ENCODE measurements at places on chromosomes 11 and 22.

DNA sequence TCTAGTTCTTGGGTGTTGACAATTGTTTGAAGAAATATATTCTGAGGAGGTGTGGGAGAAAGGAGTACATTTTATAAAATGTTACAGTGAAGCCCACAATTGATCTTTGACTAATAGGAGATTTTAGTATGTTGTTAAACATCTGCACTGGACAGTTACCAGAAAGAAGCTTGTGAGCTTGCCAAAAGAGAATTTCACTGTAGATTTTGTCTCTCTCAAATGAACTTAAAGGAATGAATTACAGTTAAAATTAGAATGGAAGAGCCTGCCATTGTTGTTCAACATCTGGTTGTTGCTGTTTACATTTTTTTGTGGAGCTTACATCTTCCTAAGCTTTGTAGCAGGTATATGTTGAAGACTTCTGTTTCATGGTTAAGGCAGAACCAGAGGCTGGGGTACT is 620.5 kb upstream of the CCDC179 start:
- DNase-seq = no peak

DNA sequence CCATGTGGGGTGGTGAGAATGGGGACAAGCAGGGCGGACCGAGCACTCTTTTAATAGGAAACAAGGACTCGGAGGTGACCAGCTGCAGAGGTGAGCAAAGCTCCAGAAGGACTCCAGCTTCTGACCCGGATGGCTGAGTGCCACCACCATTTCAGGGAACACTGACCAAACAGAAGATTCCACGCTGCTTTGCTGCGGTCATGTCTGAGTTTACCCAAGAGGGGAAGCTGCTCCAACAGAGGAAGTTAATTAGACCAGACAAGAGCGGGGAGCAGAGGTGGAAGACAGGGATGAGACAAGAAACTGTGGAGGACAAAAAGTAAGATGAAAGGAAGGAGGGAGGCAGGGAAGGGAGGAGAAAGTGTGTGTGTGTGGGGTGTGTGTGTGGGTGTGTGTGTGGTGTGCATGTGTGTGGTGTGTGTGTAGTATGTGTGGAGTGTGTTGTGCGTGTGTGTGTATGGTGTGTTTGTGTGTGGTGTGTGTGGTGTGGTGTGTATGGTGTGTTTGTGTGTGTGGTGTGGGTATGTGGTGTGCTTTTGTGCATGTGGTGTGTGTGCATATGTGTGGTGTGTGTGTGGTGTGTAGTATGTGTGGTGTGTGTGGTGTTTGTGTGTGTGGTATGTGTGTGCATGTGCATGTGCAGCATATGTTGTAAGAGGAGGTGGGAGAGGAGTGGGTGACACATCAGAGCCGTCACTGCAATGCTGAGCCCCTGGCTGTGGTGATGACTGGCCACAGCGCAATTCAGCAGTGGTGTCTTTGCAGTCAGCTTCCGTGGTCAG is 82.2 kb upstream of the AKIP1 start:
- no peak for DNase-seq

GRCh38 chr11:116162886-116163230 is 609.9 kb downstream of the BUD13 start:
- no peak for DNase-seq

DNA sequence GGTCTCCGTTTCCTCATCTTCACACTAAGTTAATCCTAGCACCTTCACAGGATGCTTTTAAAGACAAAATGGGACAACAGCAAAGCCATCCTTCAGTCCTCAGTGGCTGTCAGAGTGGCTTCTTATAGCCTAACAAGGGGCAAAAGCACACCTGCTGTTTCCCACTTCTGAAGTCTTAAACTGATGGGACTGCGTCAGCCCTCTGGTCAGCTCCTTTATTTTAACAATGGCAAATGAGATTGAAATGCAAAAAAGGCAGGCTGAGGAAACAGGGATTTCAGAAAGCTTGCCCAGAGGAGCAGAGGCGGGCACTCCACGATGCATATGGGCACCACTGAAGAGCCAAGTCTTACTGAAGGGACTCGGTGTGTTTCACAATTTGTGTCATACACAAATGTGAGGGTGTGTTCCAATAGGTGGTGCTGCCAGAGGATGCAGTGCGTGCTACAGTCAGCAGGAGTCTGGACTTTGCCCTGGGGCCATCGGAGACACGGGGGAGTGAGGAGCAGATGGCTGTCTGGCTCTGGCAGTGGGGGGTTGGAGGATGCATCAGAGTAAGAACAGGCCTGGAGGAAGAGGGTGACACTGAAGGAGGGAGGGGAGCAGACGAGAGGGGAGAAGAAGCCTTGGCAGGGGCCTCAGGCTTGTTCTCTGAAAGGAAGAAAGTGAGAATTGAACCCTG is 47.3 kb downstream of the TENM4 start:
- no peak for DNase-seq

All from RWPE1 (cell line).